ENCODE measurements at places on chromosomes 11 and 22.

DNA sequence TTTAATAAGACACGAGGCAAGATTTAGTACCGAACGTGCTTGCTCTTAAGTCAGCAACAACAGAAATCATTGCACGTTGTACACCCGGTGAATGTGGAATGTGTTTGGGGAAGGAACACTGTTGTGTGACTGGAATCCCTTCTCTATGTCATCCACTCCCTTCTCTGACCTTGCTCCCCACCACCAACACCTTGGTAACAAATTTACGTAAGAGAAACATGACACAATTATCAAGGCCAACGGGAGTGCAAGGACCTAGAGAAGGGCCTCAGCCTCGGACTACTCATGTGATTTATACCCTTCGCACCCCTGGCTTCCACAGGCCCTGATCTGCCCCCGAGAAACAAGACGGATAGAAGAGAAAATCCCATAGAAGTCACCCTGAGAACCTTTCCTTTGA, 236.2 kb downstream of the LARGE1 start:
- DNase-seq, result no peak

DNA sequence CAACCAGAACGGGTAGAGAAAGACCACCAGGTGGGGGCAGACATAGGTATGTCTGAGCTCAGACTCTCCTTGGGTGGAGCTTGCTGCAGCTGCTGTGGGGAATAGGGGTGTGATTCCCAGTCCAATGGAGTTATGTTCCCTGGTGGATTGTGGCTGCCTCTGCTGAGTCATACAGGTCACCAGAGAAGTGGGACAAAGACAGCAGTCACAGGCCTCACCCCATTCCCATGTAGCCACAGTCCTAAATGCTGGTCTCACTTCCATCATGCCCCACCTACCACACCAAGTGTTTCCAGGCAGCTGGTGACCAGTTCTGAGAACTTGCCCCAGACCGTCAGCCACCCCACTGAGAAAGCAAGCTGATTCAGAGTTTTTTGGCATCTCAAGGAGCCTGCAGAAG, 17.5 kb downstream of the OR52E5 start:
- no peak for DNase-seq

GRCh38 chr22:17336061-17336460, 33.2 kb upstream of the CECR2 start:
- no peak for DNase-seq

DNA sequence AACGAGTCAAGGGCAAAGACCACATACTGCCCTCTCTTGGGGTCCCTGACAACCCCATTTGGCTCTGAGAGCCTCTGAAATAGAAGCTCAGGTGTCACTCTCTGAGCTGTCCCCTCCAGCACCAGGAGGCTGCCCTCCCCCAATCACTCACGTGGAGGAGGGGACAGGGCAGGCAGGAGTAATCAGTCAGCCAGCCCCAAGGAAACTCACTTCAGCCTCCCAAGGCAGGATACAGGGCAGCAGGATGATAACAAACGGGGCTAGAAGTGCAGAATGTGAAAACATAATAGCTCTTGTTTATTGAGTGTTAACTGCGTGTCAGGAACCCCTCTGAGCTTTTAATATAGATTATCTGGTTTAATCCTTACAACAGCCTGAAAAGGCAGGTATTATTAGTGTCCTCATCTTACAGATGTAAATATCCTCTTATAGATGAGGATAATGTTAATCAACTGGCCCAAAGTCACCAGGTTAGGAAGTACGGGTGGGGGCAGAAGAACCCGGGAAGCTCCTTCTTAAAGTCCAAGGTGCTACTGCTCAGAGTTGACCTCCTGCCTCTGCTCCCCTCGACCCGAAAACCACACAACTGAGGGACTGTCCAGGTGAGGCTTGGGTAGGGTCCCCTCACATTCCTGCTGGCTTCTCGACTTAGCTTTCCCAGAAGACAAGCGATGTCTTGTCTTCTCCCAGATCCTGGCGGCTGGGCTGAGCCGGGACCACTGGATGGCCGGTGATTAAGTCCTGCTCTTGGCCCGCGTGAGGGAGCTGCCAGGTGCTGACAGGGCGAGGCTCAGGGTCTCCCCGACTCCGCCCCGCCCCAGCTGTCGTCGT, 2.7 kb downstream of the CHRM4 start:
- DNase-seq, result no peak

DNA sequence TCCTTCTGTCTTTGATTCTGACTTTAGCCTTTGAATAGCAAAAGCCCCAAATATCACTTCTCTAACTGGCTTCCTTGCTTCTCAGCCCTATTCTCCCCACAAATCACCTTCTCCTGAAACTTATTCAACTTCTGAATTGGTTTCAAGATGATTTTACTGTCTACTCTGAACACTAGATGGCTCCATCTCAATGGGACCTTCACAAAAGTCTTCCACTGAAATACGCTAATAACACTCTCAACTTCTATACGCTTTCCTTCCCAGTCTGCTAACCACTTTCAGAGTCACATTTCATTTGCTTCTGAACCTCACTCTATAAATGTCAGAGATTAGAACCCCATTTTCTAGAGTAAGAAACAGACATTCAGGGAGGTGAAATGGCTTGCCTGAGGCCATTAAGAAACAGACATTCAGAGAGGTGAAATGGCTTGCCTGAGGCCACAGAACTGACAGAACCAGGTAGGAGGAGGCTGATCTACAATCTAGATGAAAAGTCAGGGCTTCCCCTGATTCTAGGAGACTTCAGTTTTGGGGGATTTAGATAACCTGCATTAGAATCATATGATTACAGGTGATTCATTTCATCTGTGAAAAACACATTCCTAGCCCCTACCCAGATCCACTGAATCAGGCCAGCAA, 20.6 kb downstream of the MORC2 start:
- DNase-seq, result no peak

DNA sequence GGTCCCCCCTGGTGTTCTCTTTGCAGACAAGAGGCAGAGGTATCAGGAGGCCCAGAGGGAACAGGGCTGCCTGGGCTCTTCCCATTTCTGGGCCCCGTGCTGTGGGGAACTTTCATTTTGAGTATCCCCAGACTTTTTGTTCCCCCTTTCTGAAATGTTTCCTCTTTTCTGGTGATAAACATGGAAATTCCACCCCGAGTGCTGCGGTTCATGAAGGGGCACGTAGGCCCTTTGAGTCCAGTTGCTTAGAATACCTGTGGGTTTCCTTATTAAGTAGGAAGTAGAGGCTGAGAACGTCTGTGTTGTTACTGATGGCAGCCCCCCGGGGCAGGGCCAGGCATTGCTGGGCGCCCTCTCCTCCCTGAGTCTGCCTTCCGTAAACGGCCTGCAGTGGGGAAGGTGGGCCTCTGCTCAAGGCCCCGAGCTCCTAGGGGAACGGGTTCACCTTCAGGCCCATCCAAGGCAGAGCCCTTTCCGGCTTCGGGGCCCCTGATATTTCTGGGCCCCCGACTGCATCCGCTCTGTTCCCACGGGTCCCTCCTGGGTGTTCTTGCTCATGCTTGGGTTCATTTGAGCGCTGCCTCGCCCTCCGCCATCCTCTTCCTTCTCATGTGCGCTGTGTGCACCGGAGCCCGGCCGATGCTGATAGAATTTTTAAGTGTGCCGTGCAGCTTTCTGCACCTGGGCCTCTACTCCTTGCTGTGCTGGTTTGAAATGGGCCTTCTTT, 12.0 kb downstream of the TBC1D22A start:
- DNase-seq, result no peak

GRCh38 chr11:64357904-64358535, 942 bp upstream of the RPS6KA4 start:
- DNase-seq, result no peak

DNA sequence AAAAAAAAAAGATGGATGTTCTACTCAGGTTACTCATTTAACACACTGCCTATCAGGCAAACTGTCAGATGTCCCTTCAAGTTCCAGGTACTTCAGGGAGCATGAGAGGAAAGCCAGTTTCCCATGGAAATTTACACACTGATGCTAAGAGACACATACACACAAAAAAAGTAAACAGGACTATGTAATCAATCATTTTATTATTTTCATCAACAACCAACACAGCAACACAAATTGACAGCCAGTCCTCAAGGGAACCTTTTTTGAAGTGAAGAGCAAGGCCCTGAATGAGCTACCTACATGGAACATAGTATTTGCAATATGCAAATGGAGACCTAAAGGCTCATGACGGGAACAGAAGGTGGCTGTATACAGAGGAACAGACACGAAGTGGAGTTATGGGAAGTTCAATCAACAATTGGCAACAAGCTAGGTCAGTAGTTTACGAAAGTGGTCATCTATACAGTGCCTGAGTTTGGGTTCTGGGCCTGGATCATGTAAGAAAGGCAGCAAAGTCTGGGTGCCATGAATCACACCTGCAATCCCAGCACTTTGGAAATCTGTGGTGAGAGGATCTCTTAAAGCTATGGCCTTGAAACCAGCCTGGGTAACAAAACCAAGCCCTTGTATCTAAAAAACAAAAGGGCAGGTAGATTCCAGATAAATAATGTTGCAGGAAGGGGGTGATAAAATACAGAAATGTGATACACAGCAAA, 12.6 kb upstream of the WDR74 start:
- no peak for DNase-seq

DNA sequence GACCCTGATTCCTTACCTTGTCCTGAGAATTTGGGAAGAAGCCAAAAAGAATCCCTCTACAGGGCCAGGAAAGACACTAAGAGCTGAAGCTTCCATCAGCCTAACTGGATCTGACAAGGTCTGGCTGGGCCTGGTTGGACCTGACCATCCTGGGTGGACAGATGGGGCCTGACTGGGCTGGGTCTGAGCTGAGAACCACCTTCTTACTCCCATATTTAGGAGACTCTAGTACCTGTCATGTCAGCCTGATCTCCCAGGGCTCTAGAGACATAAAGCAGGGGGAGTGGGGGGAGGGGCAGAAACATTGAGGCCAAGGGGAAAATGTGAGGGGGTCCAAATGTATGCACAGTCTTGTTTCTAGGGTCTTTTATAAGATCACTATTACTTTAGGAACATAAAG, 129.9 kb downstream of the BUD13 start:
- DNase-seq, result no peak

GRCh38 chr22:20021196-20022181, 579 bp downstream of the TANGO2 start:
- no peak for DNase-seq

DNA sequence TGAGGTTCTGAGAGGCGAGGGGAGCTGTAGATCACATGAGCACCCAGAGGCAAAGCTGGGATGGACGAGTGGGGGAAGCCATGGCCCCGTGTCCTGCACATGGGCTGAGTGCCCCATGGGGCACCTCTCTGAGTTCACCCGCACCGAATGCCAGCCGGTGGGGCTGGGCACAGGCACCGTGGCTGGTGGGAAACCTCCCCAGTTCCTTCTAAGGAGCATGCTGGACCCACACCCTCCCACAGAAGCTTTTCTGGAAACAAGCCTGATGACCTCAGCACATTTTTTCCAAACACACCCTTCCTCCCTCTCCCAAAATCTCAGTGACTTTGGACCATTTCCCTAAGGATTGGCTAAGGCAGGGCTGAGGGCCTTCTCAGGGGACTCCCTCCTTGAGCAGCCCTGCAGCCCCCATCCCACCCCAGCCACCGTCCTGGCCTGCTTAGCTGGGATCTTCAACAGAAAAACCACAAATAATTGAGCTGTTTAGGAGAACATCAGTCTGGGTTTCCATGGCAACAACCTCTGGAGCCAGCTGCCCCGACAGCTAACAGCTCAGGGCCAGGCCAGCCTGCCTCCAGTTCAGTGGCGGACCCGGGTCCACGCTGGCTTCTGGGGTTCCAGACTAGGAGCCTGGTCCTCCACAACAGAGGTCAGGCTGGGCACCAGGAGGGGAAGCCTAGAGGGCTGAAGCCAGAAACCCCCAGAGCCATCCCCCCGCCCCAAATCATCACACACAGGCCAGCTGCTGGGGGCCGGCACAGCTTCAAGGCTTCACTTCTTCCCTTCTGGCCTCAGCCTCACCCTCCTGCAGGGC, 18.1 kb upstream of the LINC01488 start:
- no peak for DNase-seq

DNA sequence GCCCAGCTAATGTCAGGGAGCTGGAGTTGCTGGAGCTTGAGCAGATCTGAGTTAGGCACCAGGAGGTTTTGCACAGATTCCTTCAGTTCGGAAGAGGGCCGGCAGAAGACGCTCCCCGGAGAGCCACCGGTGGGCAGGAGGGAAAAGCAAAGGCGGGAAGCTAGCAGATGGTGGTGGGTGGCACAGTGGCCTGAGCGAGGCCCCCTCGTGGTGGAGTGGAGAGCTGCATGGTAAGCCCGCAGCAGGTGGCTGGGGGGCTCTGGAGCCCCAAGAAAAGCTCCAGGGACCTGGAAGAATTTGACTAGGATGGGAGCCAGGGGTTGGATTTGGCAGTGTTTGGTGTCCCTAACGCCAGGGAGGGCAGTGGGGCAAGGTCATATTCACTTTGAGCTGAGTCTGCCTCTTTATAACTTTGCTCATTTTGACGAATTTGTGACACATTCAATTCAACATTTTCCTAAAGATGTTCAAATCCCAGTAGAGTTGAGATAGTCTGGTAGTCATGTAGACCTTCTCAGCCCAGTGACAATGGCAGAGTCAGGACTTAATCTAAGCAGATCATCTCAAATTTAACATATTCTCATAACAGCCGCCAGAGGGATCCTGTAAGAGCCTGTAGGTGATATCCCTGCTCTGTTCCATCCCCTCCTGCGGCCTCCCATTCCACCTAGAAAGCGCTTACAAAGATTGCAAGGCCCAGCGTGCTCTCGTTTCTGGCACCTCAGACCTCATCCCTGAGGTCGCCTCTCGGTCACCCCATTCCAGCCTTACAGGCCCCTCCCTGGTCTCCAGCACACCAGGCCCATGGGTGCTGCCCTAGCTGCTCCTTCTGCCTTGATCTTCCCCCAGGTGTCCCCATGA, 57.9 kb downstream of the TRIM29 start:
- no peak for DNase-seq

- no peak for DNase-seq
Measured at GRCh38 chr11:16607675-16608644, 130.5 kb upstream of the C11orf58 start.

- DNase-seq, result no peak
Measured at GRCh38 chr11:24559315-24559714, 62.5 kb downstream of the LUZP2 start.

- DNase-seq, result no peak
Measured at GRCh38 chr22:20131859-20132685, 468 bp downstream of the ZDHHC8 start.

DNA sequence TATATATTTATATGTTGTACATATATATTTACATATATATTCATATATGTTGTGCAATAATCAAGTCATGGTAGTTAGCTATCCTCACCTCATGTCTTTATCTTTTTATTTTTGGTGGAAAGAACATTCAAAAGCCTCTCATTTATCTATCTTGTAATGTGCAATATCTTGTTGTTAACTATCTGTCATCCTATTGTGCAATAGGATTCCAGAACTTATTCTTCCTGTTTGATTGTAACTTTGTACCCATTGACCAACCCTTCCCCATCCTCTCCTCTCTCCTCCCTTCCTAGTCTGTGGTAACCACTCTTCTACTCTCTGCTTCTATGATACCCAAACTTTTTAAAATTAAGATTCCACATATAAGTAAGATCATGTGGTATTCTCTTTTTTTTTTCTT, 115.6 kb upstream of the PDGFD start:
- DNase-seq, result no peak

- DNase-seq, result no peak
Measured at GRCh38 chr11:75435571-75435925, 2.5 kb upstream of the KLHL35 start.

- DNase-seq, result no peak
Measured at GRCh38 chr22:36419177-36419911, 31.6 kb upstream of the MYH9 start.

GRCh38 chr11:2898366-2899079, 12.9 kb upstream of the CDKN1C start:
- DNase-seq, result no peak

GRCh38 chr22:26168939-26169314, 335 bp upstream of the SEZ6L start:
- DNase-seq, result peak; percentile 20

All from cerebellar nuclear complex (tissue), 1 donor.